ENCODE measurements at places on chromosomes 12 and 14. TPM values are rescaled to one million over a fixed set of nuclear protein-coding genes. Genes with fewer than 3 reads are reported as not detected.

The PAPOLA gene
- 169 TPM for total RNA-seq

The SERPINA10 gene
- not detected for total RNA-seq

The SLC11A2 gene
- 52.0 TPM for total RNA-seq

The ITGA7 gene
- 140 TPM for total RNA-seq

The BEST3 gene
- total RNA-seq = not detected

The DAO gene
- total RNA-seq = not detected

The OASL gene
- total RNA-seq = 5.6 TPM

The FOXN4 gene
- total RNA-seq = not detected

The KLHL33 gene
- total RNA-seq = 0.12 TPM

The CFL2 gene
- total RNA-seq = 68.3 TPM

The C12orf54 gene
- total RNA-seq = not detected

The MANSC4 gene
- not detected for total RNA-seq

The CFAP251 gene
- 7.4 TPM for total RNA-seq

The SMIM41 gene
- not detected for total RNA-seq

The MSRB3 gene
- total RNA-seq = 43.8 TPM

The MYO1H gene
- not detected for total RNA-seq

The TUBA1A gene
- total RNA-seq = 173 TPM

The TAS2R42 gene
- not detected for total RNA-seq

The TAS2R8 gene
- not detected for total RNA-seq

The PLA2G1B gene
- total RNA-seq = not detected

The STON2 gene
- total RNA-seq = 8.0 TPM

The EXOC3L4 gene
- total RNA-seq = not detected
